Urinary bladder (tissue), 4 donors: ENCODE measurements at places on chromosomes 1 and 21. TPM values are rescaled to one million over a fixed set of nuclear protein-coding genes. Genes with fewer than 3 reads are reported as not detected.

The CD2 gene
- total RNA-seq: 1.4 TPM

The FCGR3A gene
- 4.5 TPM for total RNA-seq

The THEM5 gene
- not detected for total RNA-seq

The GON4L gene
- 51.7 TPM for total RNA-seq

The BRINP2 gene
- total RNA-seq: 0.90 TPM

The BSND gene
- total RNA-seq: not detected

The TCHHL1 gene
- not detected for total RNA-seq

The BGLAP gene
- 0.42 TPM for total RNA-seq

The PLD5 gene
- total RNA-seq: 0.58 TPM

The SH2D1B gene
- total RNA-seq: 0.37 TPM

The CA6 gene
- not detected for total RNA-seq

The NFASC gene
- 21.8 TPM for total RNA-seq

The AMY1A gene
- total RNA-seq: not detected

The CFHR1 gene
- 1.2 TPM for total RNA-seq

The CHD5 gene
- total RNA-seq: 0.53 TPM

The MEGF6 gene
- 14.5 TPM for total RNA-seq

The ESPN gene
- 0.58 TPM for total RNA-seq

The DIO1 gene
- total RNA-seq: not detected

The CLIC6 gene
- 17.2 TPM for total RNA-seq

The ADORA1 gene
- total RNA-seq: 1.4 TPM

The CDC7 gene
- 26.1 TPM for total RNA-seq

The HMGCS2 gene
- total RNA-seq: 11.6 TPM

The AMIGO1 gene
- total RNA-seq: 2.9 TPM

The TMPRSS15 gene
- not detected for total RNA-seq

The OR2L8 gene
- 0.53 TPM for total RNA-seq

The C1QB gene
- total RNA-seq: 26.3 TPM
